ENCODE measurements at places on chromosomes 7 and 10.

- no peak for DNase-seq
Observed at GRCh38 chr10:74120911-74121310, 29.7 kb downstream of the AP3M1 start.

GRCh38 chr10:34999532-34999931 is 90.6 kb downstream of the CUL2 start:
- no peak for DNase-seq

DNA sequence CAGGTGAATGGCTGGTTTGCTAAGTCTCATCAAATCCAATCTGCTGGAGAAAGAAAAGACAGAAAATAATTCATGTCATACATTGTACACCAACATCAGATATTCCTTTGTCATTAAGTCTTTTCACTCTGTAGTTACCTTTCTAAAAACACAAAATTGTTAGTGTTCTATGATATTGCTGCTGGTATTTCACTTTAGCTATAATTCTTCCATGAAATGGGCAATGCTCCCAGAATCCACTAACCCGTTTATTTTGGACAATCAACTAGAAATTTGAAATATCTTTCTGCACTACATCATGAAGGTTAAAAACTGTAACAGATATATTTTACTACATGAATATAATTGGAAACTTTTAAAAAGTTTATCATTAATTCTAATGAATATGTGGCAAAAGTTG is 181.3 kb downstream of the C7orf25 start:
- no peak for DNase-seq

DNA sequence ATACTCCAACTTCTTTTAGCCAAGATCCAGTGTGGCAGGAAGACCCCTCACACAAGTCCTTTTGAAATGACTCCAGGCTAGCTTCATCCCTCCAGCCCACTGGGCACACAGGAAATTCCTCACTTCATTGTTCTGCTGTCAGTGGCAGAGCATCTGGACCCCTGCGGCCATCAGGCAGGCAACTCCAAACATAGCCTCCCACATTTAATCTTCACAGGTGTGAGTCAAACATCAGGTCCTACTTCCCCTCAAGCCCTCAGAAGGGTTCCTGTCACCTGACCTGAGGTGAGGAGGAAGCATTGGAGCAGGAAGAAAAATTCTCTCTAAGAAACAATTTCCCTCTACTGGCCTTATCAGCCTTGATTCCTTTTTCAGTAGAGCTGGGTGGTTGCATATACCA is 51.1 kb upstream of the C1GALT1 start:
- DNase-seq = no peak

GRCh38 chr7:7816816-7817536 is 98.6 kb upstream of the RPA3 start:
- no peak for DNase-seq

DNA sequence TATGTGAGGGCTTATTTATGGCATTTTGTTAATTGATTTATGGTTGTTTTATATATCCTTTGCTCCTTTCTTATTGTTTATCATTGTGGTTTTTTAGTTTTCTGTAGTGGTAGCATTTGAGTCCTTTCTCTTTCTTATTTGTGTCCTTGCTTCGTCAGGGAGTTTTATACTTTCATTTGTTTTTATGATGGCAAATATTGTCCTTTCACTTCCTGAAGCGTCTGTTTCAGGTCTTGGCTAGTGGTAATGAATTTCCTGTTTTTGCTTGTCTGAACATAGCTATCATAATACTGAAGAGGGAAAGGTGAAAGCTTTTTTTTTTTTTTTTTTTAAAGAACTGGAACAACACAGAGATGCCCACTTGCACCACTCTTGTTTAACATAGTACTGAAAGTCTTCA is 228.2 kb downstream of the ATRNL1 start:
- DNase-seq = no peak

DNA sequence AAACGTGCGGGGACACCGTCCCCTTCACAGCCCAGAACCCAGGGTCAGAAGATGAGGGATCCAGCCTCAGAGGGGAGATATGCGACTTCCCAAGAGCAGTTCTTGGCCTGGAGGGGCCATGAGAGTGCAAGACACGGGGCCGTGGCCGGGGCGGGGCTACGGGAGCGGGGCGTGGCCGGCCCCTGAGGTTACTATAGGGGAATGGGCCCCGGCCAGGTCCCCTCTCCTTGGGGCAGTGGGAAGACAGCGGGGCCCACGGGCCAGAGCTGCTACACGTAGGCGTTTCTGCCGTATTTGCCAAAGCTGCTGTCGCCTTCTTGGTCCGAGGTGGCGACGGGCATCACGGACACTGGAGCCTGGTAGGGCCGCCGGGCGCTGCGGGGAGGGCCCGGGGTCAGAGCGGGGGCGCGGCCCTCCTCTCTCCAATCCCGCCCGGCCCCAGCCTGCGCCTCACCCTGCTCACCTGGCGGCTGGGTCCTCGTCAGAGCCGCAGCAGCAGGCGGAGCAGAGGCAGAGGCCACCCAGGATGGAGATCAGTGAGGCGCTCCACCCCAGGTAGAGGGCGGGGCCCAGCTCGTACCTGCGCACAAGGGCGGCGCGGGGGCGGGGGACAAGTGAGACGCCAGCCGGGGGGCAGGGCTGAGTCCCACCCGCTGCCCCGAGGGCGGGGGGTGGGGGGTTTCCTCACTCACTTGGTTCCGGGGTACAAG is 5.3 kb downstream of the CLDN15 start:
- no peak for DNase-seq

- no peak for DNase-seq
Observed at GRCh38 chr10:76122056-76122455, 690.6 kb downstream of the LRMDA start.

- DNase-seq = no peak
Observed at GRCh38 chr10:50600831-50601477, 22.8 kb downstream of the SGMS1 start.

DNA sequence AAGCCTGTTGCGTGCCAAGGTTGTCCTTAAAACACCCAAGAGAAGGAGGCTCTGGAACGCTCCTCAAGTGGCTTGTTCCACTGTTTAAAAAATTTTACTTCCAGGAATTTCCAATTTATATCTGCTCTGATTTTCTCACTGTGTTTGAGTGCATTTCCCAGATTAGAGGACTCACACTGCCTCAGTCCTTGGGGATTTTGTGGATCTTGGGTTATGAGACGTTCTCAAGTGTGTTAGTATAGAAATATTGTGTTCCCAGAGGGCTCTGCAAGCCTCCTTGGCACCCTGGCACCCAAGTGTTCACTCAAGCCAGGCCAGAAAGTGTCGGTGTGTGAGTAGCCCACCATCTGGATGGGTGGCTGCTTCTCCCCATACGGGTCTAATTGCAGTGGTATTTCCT is 192.2 kb downstream of the SNX10 start:
- DNase-seq = no peak

- DNase-seq = peak; percentile 32
Observed at GRCh38 chr7:70763961-70764691, 367.8 kb upstream of the GALNT17 start.

DNA sequence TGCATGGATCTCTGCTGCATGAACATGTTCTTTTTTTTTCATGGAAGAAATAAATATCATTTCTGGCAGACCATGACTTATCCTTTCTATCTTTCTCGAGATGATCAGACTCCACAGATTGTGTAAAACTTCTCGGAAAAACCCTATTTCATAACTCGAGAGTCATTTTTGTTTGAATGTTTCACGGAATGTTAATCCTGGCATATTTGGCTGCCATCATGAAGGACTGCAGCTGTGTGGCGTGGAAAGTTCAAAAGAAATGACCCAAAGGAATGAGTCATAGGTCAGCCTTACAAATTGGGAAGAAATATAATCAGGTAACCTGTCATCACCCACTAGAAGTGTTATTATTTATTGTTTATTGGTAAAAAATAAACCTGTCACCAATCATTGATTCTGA is 566.8 kb downstream of the SDK1 start:
- DNase-seq = no peak

DNA sequence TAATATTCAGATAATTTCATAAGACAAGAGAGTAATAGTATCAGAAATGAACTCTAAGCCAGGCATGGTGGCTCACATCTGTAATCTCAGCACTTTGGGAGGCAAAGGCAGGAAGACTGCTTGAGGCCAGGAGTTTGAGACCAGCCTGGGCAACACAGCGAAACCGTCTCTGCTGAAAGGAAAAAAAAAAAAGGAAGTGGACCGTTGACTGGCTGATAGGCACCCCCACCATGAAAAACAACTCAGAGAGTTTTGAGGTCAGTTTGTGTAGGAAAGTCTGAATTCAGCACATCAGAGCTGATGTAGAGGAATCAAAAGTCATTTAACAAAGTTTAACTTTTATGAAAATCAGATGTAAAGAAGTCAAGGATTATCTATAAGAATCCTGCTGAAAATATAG is 63.2 kb upstream of the AMPH start:
- no peak for DNase-seq

DNA sequence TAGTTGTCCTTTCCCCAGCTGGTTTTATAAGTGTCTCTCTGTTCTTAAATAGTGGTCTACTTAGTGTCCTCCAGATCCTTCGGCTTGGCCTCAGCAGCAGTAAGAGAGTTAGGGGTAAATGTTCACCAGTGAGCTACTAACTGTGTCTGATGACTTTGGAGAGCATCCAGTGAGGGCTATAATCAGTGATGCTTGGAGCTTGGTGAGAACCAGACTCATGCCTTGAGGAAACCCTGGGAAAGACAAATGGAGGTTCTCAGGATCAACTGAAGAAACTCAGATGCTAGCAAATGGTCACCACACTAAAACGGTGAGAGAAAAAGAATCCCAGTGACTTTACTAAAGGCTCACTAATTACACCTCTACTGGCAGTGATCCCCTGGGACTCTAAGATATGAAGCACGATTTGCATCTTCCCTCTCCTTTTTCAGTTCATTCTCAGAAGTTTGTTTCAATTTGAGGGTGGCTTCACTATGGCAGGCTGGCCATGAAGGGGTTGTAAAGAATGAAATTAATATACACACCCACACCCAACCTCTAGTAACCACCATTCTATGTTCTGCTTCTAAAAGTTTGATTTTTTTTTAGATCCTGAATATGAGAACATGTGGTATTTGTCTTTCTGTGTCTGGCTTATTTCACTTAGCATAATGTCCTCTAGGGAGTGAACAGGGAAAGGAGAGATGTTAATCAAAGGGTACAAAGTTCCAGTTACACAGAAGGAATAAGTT is 177.9 kb downstream of the PDE1C start:
- DNase-seq = no peak

GRCh38 chr7:90828601-90829000 is 232.5 kb downstream of the CDK14 start:
- DNase-seq = no peak

DNA sequence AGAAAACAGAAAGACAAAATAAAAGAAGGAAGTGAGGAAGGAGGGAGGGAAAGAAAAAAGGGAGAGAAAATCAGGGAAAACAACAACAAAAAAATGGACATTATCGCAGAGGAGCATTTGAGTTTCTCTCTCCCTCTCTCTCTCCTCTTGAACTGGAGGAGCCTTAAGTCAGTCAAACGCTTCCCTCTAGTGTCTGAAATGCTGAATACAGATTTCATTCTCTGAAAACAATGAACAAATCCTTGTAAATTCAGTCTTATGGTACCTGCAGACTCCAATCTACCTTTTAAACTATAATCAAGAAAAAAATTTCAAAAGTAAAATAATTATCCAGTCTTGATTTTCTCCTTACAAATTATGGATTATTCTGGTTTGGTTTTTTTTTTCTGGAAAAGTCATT is 89.2 kb upstream of the PFKP start:
- DNase-seq = no peak

- no peak for DNase-seq
Observed at GRCh38 chr10:131722525-131723264, 178.1 kb upstream of the PPP2R2D start.

DNA sequence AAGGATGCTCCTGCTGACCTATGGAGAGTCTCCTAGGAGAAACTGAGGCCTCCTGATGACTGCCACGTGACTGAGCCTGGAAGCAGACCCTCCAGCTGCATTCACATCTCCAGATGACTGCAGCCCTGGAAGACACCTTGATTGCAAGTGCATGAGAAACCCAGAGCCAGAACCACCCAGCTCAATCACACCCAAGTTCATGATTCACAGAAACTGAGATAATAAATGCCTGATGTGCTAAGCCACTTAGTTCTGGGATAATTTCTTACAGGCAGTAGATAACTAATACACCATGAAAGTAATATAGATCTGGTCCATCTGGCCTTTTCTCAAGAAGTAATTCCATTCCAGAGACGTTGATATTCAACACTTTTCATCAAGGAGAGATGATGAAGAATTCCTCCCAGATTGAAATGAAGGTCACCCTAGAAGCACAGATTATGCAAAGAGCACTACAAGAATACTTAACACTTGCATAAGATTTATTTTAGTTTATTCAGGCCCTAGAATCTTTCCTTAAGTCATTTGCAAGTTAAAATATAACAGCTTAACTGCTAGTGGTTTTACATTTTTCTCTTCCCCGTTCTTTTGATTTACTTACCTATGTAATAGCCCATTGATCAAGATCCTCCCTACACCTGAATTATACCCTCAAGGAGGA is 208.2 kb upstream of the INHBA start:
- no peak for DNase-seq

DNA sequence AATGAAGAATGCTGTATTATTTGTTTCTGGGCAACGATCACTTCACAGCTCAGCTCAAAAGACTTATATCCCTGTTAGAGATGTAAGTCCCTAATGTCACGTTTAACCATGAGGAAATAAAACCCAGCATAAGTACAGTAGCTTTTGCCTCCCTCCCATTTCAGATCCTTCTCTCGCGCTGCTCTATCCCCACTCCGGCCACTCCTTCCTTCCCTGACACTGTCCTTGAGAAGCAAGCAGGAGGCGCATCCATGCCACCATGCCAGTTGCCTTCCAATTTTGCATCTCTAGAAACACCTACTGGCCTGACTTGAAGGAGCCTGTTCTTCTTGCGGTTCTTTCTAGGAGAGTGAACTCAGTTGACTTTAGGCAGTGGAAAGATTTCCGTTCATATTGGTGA is 1.2 kb downstream of the FAM180A start:
- DNase-seq = no peak

- no peak for DNase-seq
Observed at GRCh38 chr10:33719005-33719703, 384.7 kb upstream of the NRP1 start.

GRCh38 chr7:19665399-19666008 is 43.3 kb downstream of the POLR1F start:
- no peak for DNase-seq

GRCh38 chr10:43236176-43236850 is 30.6 kb downstream of the RASGEF1A start:
- DNase-seq = no peak

- DNase-seq = no peak
Observed at GRCh38 chr7:29090836-29091601, 55.3 kb downstream of the CPVL start.

- no peak for DNase-seq
Observed at GRCh38 chr7:55531536-55531935, 40.8 kb downstream of the VOPP1 start.

GRCh38 chr7:121433775-121434174 is 37.7 kb upstream of the FAM3C start:
- no peak for DNase-seq

GRCh38 chr7:2106924-2107323 is 125.8 kb downstream of the MAD1L1 start:
- no peak for DNase-seq

GRCh38 chr10:88113232-88113631 is 249.8 kb downstream of the PTEN start:
- no peak for DNase-seq

Measured in activated CD4-positive, alpha-beta T cell treated with anti-CD3 and anti-CD28 coated beads, Interleukin-2, amount 50 U/mL, for 48 hours (primary cell).